T-helper 2 cell treated with Interferon-gamma antibody and Interleukin-4, amounts not matched to agents 5 μg/mL and 100 μg/mL, for 36 hours (primary cell): ENCODE measurements at places on chromosomes 3 and 15.

DNA sequence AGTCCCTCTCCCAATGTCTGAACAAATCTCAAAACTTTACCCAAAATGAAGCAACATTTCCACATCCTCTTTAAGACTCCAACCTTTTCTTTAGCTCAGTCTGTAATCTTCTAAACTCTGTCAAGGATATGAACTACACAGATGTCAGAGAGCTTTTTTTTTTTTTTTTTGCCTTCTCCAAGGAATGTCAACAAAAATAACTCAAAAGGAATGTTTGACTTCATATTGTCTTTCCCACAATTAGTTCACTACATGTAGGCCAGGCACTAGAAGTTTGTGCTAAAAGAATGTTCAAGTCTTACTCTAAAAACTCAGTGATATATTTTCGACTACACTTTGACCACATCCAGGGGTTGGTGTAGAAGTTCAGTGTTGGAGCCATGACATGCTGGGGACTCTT, 37.1 kb downstream of the ADAMTS9 start:
- no peaks in the 10 kb centered on the region for H3K36me3 ChIP-seq
- no peaks in the 10 kb centered on the region for H3K27me3 ChIP-seq
- no peaks in the 10 kb centered on the region for H3K4me1 ChIP-seq
- DNase-seq = no peak
- H3K27ac ChIP-seq = no peak overlapping the region

DNA sequence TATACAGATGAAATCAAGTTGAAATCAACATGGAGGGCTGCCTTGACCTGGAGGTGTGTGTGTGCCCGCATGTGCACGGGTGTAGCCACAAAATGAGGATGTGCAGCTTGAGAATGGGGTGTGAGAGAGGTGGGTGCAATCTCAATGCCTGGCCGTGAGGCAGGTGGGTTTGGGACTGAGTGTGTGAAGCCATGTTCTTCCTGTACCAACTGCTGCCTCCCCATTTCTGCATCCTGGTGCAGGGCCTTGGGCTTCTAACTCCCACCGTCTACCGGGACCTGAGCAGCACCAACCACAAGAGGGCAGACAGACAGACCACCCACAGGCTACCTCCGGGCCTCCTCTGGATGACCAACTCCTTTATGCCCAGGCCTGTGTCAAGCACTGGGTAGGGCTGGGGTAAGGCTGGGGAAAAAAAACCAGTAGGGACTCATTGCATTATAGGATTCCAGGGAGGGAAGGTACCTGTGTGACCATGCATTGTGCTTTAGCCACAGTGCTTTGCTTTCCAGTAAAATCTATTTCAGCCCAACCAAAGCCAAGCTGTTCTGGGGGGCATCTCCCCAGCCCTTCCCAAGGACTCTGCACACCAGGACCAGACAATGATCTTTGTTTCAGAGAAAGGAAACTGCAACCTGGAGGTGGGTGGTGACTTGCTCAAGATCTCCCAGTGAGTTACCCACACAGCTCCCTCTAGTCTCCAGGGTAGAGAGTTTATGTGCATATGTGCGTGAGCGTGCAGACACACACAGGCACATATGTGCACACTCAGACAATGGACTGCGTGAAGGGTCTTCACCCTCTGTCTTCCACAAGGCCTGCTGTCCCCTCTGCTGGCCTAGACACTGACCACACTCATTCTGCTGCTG, 162.2 kb upstream of the TLE3 start:
- peaks cover 26% of the 10 kb centered on the region for H3K27me3 ChIP-seq
- DNase-seq = peak; percentile 36
- peaks cover 27% of the 10 kb centered on the region for H3K4me1 ChIP-seq
- H3K4me3 ChIP-seq = peak overlapping the region; percentile 74

DNA sequence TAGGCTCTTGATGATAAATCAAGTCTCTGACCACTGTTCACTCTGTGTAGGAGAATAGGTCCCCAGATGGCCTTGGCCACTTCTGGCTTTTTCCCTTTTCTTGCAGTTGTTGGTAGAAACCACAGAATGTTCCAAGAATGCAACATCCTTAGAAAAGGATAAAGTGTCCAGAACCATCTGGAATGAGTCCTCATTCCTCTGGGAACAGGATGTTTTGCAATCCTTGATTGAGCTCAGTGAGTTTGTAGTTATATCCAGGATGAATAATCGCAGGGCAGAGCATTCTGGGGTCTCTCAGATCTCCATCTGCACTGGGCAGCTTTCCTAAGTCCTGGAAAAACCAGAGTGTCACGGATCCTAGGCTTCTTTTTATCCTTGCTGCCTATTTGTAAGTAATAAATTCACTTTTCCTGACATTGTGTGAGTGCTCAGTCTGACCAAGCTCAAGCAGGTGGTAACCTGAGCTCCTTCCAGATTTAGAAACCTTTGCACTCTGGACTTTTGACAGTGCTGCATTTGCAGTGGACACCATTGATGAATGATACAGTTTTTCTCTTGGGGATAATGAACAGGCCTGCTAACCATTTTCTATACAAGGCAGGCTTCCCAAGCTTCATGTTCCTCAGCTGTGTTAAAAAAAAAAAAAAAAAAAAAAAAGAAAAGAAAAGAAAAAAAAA, 1028.6 kb downstream of the OTOL1 start:
- H3K4me1 ChIP-seq = no peaks in the 10 kb centered on the region
- no peak overlapping the region for H3K27ac ChIP-seq
- H3K36me3 ChIP-seq = no peaks in the 10 kb centered on the region
- no peaks in the 10 kb centered on the region for H3K27me3 ChIP-seq

GRCh38 chr3:185631108-185631507, 45.0 kb downstream of the SENP2 start:
- no peak for DNase-seq
- H3K4me1 ChIP-seq = peaks cover 6% of the 10 kb centered on the region
- H3K4me3 ChIP-seq = no peak overlapping the region
- peaks cover 19% of the 10 kb centered on the region for H3K36me3 ChIP-seq

GRCh38 chr3:170259907-170260306, 37.7 kb downstream of the PRKCI start:
- no peak overlapping the region for H3K4me3 ChIP-seq
- H3K27me3 ChIP-seq = no peaks in the 10 kb centered on the region
- peaks cover 28% of the 10 kb centered on the region for H3K4me1 ChIP-seq
- H3K36me3 ChIP-seq = peaks cover 21% of the 10 kb centered on the region
- no peak for DNase-seq

DNA sequence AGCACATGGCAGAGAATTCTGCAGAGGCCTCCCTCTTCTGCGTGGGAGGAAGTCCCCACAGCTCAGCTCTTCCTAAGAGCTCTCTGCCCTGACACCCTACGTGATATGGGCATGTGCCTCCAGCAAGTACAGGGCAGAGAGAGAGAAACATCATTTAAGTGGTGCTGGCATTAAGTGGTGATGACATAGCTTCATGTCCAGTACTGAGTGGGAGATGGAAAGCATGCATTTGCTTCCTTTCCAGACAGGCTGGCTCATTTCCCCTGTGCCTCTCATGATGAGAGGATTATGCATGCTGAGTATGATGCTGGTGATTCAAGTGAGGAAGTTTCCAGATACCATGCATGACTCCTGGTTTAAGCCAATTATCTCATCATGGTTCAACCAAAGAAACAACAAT, 26.9 kb downstream of the BFSP2 start:
- no peak for DNase-seq
- H3K27me3 ChIP-seq = no peaks in the 10 kb centered on the region
- H3K27ac ChIP-seq = no peak overlapping the region
- H3K4me3 ChIP-seq = no peak overlapping the region
